ENCODE measurements at places on chromosomes 5 and 9.

- DNase-seq = no peak
Observed at GRCh38 chr5:174692381-174692780, 32.0 kb upstream of the MSX2 start.

DNA sequence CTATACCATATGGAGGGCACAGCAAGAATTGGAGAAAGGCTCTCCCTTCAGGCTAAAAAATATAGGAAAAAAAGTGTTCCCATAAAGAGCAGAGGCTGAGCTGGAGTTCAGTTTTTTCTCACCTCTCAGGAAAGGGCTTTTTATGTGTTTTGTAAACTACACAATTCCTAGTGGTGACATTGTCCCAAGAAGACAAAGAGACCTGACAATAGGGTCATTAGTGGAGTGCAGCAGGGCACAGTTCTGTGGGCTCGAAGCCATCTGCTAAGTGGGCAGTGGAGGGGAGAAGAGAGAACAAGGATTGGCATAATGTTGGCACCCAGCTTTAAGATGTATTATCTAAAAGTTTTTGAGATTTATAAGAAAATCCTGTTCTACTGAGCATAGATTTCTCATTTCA, 162.5 kb downstream of the HCN1 start:
- DNase-seq = no peak

DNA sequence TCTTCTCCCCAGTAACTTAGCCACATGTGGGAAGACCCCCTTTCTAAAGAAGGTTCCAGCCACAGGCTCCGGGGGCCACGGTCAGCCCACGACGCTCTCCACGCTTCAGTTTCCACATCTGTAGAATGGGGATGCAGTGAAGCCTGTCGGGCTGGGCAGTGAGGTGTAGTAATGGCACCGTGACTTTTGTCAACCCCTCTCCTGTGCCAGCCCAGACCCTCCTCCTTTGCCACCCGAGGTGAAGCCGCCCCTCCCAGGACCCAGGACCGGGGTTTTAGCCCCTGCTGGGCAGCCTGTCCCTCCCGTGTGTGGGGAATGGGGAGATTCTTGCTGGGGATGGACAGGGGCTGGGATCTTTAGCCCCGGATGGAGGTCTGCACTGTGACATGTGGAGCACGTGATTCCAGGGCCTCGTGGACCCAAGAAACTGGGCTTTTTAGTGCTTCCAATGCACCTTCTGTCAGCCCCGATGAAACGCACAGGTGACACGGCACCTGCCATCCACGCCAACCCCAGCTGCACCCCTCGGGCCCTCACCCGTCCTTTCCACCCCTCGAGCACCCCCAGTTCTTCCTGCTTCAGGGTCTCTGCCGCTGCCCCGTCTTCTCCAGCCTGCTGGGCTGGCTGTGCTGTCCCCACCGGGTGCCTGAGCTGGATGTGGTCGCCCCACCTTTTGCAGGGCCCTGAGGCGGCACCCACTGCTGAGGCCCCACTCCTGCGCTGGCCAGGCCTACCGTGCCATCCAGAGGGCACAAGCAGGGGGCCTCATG, 13.4 kb upstream of the RNU6ATAC start:
- no peak for DNase-seq

DNA sequence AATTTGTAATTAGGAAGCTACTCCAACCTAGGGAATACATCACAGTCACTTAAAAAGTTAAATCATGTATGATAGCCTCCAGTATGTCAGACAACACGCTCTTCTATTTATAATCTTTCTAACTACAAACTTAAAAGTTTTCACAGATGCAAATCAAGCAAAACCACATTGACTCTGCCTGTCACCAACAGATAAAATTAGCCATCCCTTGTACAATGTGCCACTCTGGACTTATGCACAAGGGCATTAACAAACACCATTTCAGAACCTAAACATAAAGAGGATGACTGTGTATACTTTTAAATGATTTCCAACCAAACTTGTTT, 14.7 kb downstream of the ERP44 start:
- no peak for DNase-seq
